Sigmoid colon (tissue), 7 donors: ENCODE measurements at places on chromosomes 4 and X. TPM values are rescaled to one million over a fixed set of nuclear protein-coding genes. Genes with fewer than 3 reads are reported as not detected.

DNA sequence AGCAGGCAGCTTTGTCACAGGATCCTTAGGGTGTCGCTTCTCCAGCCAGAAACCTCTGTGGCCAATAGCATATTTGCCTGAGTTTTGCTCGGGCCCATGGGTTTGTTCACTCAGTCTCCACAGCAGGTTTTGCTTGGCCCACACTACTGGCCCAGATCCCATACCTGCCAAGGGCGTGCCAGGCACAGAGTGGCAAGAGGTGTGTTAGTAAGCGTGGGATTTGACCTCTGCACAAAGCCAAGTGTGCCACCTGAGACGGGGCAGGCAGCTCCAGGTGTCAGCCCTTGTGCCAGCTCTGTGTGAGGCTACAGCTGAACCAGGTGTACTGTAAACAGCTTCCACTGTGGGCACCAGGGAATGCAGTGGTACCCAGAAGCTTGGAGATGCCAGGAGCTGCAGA, 2003.0 kb downstream of the C4orf33 start:
- H3K4me1 ChIP-seq, result no peaks in the 10 kb centered on the region
- no peaks in the 10 kb centered on the region for H3K27me3 ChIP-seq
- no peaks in the 10 kb centered on the region for H3K36me3 ChIP-seq
- no peak for DNase-seq
- H3K4me3 ChIP-seq, result no peak overlapping the region

Gene ATP2B3
- 0.95 TPM for total RNA-seq

DNA sequence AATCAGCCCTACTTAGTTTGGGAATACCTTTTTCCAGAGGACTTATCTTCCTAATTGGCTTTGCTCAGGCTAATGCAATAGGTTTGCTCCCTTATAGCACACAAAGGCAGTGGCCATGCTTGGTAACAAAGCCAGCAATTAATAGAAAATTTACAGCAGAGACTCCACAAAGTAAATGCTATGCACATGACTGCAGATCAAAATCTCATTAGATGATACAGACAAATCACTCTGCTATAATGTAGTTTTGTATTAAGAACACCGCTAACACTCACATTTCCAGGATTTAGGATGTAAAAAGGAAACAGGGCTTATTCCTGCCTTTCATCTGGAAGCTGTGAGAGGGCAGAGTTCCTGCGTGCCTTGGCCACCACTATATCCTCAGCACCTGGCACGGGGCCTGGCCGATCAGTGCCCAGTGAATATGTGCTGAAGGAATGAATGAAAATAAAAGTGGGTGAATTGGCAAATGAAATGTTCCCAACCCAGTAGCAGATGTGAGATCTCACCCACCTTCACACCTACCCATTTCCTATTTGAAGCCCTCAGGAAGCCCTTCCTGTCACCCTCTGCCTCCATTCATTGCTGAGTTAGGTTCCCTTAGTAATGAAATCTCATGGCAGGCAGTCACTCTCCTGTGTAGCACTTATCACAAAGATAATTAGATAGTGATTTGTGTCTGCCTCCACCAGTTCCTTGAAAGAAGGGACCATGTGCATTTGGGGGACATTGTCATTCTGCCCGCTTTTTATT, 5.1 kb downstream of the SEPTIN6 start:
- peak overlapping the region; percentile 79 for H3K27ac ChIP-seq
- no peaks in the 10 kb centered on the region for H3K27me3 ChIP-seq
- H3K36me3 ChIP-seq, result no peaks in the 10 kb centered on the region
- no peak for DNase-seq
- no peak overlapping the region for H3K4me3 ChIP-seq

DNA sequence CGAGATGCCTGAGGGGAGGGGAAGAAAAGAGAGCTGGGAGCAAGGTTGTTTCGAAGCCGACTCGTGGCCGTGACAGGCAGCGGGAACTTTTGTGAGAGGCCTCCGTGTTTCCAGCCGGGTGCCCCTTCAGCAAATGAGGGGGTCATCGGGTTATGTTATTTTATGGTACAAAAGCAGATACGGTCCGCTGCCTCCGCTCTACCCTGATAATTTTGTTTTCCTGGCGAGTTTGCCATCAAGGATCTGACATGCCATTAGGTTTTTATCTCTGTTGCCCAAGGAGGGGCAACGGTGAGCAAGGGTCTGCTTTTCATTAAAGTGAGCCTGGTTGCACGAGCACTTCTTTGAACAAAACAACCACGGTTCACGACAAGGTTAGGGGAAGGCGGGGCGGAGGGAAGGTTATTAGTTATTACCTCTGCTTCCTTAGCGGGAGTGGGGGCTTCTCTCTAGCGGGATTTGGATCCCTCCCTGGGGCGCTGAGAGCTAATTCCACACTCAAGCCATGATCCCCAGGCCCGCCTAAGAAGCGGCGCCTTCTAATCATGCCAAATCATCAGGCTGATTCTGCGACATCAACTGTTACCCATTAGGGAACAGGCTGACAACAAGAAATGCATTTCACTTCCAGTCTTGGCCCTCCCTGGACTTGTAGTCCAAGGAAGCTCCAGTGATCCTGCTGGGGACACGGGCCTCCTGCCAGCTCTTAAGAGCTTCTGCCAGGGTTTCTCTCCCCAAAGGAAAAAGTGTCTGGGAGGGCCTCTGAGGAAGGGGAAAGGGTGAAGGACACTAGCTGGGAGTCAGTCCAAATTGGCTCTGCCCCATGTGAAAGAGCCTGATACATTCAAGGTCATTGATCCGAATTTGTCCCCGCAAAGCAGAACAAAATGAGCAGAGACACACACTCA, 617.7 kb downstream of the MID1IP1 start:
- no peak for DNase-seq
- H3K36me3 ChIP-seq, result no peaks in the 10 kb centered on the region
- no peaks in the 10 kb centered on the region for H3K27me3 ChIP-seq
- no peak overlapping the region for H3K4me3 ChIP-seq

DNA sequence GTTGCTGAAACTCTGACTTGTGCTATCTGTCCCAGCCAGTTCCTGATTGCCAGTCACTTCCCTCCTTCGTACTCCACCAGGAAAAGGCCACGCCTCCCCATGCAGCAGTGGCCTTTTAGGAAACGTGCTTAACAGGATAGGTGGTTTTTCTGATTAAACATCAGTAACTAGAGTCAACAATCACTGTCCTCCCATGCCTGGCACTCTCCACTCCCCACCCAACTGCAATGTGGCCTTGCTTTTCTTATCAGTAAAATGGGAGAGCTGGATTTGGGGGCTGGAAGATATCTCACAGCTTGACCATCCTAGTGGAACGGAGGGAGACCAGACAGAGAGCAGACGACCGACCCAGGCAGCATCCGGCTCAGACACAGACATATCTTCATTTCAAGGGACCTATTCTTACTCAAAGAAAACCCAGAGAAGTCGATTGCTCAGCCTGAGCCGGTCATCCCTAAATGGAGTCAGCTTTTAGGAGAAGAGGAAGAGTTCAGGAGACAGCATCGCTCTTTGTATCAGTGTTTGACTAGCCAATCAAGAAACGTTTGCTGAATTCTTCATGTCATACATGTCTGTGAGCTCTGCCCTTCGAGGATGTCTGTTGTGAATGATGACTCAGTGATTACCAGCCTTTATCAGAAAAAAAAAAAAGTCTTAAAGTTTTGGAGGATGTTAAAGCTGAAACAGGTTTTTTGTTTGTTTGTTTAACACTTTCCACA, 12.7 kb upstream of the UBA6 start:
- no peak for DNase-seq
- H3K27me3 ChIP-seq, result no peaks in the 10 kb centered on the region
- H3K4me1 ChIP-seq, result no peaks in the 10 kb centered on the region
- H3K27ac ChIP-seq, result no peak overlapping the region
- H3K4me3 ChIP-seq, result no peak overlapping the region
- no peaks in the 10 kb centered on the region for H3K36me3 ChIP-seq

Gene SRPX
- total RNA-seq, result 165 TPM

DNA sequence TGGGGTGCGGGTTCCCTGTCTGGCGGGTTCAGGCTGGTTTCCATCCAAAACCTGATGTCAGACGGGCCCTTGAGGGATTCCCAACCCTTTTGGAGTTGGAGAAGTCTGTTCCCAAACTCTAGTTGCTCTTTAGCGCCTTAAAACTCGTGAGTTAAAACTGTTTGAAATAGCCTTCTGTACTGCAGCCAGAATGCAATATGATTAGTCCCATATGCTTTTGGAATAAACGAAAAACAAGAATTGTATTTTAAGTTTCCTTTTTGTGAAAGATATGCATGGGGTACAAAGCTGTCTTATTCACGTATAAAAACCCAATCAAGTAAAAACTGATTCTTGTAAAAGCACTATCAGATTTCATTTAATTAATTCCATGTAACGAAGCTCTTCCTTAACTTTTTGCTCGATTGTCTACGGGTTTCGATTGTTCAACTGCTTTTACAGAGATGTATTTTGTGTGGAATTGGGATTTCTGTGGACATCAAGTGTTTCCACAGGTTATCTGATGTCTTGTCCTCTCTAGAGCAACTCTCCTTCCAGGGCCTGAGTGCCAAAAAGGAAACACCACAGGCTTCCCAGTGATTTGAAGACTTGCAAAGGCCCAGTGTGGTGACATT, 49.5 kb downstream of the CLDN34 start:
- DNase-seq, result peak; percentile 53
- H3K27me3 ChIP-seq, result no peaks in the 10 kb centered on the region
- H3K27ac ChIP-seq, result peak overlapping the region; percentile 88
- H3K36me3 ChIP-seq, result no peaks in the 10 kb centered on the region

- no peaks in the 10 kb centered on the region for H3K4me1 ChIP-seq
- no peaks in the 10 kb centered on the region for H3K27me3 ChIP-seq
- H3K36me3 ChIP-seq, result no peaks in the 10 kb centered on the region
- H3K4me3 ChIP-seq, result no peak overlapping the region
- no peak for DNase-seq
Measured at GRCh38 chrX:151763711-151764110, 29.2 kb downstream of the CNGA2 start.

DNA sequence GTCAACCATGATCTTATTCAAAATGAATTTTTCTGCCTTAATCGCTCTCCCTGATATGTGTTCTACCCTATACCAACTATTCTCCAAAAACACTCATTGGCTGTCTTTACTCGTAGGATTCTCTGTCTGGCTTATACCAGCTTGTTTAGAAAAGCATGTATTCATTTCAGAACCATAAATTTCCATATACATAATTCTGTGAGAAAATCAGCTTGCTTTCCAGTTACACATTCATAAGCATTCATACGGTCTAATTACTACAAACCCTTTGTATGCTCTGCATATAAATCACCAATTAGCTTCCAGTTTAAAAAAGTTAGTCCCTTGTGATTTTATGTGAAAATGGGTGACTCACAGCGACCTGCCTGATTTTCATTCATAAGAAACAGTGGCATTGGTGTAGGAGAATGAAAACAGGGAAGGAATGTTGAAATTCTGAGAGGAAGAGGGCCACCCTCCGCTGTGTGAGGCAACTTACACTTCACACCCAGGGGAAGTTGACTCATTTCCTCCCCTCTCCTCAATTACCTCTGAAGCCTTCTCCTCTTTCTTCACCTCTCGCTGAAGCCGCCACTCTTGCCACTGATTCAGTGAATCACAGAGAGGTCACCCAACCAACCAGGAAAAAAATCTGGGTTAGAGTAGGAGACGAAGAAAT, 63.3 kb downstream of the MEPE start:
- DNase-seq, result no peak
- H3K27ac ChIP-seq, result no peak overlapping the region
- H3K4me3 ChIP-seq, result no peak overlapping the region
- H3K36me3 ChIP-seq, result no peaks in the 10 kb centered on the region

DNA sequence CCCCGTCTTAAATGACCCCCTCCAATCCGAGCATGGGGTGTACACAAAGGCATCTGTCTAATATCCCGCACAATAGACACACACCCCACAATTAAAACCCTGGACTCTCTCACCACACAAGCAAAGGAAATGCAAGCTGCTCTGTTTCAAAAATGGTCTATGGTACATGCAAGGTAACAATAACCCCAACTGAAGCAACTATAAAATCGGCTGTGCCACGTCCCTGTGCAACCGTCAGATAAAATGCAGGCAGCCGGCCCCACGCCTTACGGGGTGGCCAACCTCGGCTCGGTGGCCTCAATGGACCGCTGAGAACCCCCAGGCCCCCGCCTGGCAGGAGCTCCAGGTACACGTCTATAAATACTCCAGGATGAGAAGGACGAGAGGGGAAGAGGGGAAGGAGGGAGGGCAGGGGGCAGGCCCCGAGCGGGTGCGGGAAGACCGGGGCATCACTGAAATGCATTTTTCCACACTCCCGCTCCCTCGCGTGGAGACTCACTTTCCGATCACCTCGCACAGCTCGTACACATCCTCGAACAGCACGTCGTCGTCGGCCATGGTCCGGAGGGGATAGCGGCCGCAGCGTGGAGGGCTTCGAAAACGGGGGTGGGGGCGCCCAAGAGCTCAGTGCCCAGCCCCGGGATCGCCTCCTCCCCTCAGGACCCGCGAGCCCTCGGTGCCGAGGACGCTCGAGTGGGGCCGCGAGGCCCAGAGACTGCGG, 763 bp downstream of the CASK start:
- H3K27me3 ChIP-seq, result no peaks in the 10 kb centered on the region
- no peaks in the 10 kb centered on the region for H3K36me3 ChIP-seq
- DNase-seq, result no peak
- H3K27ac ChIP-seq, result peak overlapping the region; percentile 89
- H3K4me1 ChIP-seq, result no peaks in the 10 kb centered on the region

DNA sequence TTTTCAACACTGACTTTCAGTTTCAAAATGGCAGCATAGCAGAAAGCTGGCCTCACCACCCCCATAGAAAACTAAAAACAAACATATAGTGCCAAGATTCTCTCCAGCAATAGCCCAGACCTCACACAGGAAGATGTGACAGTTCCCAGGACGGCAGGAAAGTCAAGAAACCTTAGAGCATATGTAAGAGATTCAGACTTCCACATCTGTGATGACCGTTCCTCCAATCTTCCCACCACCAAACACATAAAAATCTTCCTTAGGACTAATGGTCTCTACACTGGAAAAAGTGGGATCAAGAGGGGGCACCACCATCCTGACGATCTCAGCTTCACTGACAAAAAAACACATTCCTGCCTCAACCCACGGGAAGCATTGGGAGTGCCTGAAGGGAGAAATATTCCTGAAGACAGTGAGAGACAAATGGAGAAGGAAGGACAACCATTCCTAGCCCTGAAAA, 134.1 kb upstream of the CPXCR1 start:
- H3K4me3 ChIP-seq, result no peak overlapping the region
- DNase-seq, result no peak
- no peak overlapping the region for H3K27ac ChIP-seq
- H3K27me3 ChIP-seq, result no peaks in the 10 kb centered on the region
- no peaks in the 10 kb centered on the region for H3K36me3 ChIP-seq

- peak; percentile 91 for DNase-seq
- no peaks in the 10 kb centered on the region for H3K36me3 ChIP-seq
- no peak overlapping the region for H3K4me3 ChIP-seq
- H3K27ac ChIP-seq, result no peak overlapping the region
- H3K27me3 ChIP-seq, result no peaks in the 10 kb centered on the region
Measured at GRCh38 chr4:139651282-139652194, 14.1 kb upstream of the MGST2 start.

GRCh38 chr4:52535793-52536192, 123.3 kb downstream of the USP46 start:
- no peaks in the 10 kb centered on the region for H3K4me1 ChIP-seq
- no peak overlapping the region for H3K4me3 ChIP-seq
- no peak overlapping the region for H3K27ac ChIP-seq
- H3K36me3 ChIP-seq, result no peaks in the 10 kb centered on the region
- no peaks in the 10 kb centered on the region for H3K27me3 ChIP-seq
- DNase-seq, result no peak

- no peak overlapping the region for H3K4me3 ChIP-seq
- H3K4me1 ChIP-seq, result no peaks in the 10 kb centered on the region
- no peak for DNase-seq
Measured at GRCh38 chrX:30637874-30638815, 15.1 kb upstream of the GK start.
